ENCODE measurements at places on chromosomes 2 and 18.

- no peaks in the 10 kb centered on the region for H3K36me3 ChIP-seq
- H3K27me3 ChIP-seq = no peaks in the 10 kb centered on the region
- no peak overlapping the region for H3K27ac ChIP-seq
- no peaks in the 10 kb centered on the region for H3K4me1 ChIP-seq
- no peak overlapping the region for H3K4me3 ChIP-seq
- DNase-seq = no peak
Measured at GRCh38 chr2:152405206-152406118, 70.5 kb downstream of the FMNL2 start.

DNA sequence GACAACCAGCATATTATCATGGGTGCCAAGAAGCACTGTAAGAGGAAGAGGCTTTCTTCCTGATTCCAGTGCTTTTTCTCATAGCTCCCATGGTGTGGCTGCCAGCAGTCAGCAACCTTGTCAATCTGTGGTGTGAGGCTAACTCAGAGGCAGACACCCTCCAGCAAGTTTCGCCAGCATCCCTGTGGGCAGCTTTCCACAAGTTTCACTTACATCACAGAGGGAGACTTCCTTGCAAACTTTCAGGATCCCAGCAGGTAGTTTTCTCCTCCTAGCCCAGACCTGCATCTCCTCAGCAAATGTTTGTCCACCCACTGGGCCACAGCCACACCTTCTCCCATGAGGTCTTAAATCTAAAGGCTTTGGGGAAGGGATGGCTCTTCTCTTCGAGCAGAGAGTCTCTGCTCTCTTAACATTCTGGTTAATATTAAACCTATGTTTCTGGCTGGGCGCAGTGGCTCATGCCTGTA lies 9.1 kb downstream of the DNAH7 start:
- no peaks in the 10 kb centered on the region for H3K4me1 ChIP-seq
- no peak overlapping the region for H3K27ac ChIP-seq
- no peak for DNase-seq
- H3K27me3 ChIP-seq = no peaks in the 10 kb centered on the region
- H3K4me3 ChIP-seq = no peak overlapping the region
- no peaks in the 10 kb centered on the region for H3K36me3 ChIP-seq

- no peaks in the 10 kb centered on the region for H3K27me3 ChIP-seq
- H3K4me3 ChIP-seq = no peak overlapping the region
- no peaks in the 10 kb centered on the region for H3K4me1 ChIP-seq
- no peaks in the 10 kb centered on the region for H3K36me3 ChIP-seq
Measured at GRCh38 chr2:161102770-161103450, 57.3 kb upstream of the TANK start.

DNA sequence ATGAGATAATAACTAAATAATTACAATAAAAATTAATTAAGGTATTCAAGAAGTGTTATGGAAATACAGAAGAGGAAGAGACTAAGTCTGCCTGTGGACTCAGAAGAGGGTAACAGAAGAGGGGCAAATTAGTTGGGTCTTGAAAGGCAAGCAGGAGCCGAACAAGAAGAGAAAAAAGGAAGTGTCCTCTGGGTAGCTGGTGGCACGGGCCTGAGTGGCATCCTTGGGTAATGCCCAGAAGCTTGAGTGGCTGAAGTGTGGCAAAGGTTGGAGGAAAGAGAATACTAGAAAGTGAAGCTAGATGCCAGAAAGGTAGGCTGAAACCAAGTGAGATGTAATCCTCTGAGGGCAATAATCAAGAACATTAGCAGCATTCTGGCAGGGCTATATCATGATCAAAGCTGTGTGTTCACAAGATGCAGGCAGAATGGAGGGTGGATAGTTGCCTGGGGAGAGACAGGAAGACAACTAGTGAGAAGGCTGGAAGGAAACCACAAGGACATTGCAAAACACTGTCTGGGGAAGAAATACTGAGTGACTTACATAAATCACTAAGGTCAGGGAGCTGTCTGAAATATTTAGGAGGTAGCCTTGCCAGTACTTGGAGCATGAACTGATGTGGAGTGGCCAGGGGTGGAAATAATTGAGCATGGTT lies 16.2 kb downstream of the DOCK10 start:
- peaks cover 30% of the 10 kb centered on the region for H3K4me1 ChIP-seq
- no peak overlapping the region for H3K27ac ChIP-seq
- no peaks in the 10 kb centered on the region for H3K27me3 ChIP-seq
- no peak for DNase-seq
- no peaks in the 10 kb centered on the region for H3K36me3 ChIP-seq
- H3K4me3 ChIP-seq = no peak overlapping the region

- no peak overlapping the region for H3K4me3 ChIP-seq
- H3K4me1 ChIP-seq = no peaks in the 10 kb centered on the region
- H3K36me3 ChIP-seq = no peaks in the 10 kb centered on the region
- H3K27ac ChIP-seq = no peak overlapping the region
Measured at GRCh38 chr2:105570757-105571156, 171.9 kb upstream of the FHL2 start.
